ENCODE measurements at places on chromosomes 4 and X.

DNA sequence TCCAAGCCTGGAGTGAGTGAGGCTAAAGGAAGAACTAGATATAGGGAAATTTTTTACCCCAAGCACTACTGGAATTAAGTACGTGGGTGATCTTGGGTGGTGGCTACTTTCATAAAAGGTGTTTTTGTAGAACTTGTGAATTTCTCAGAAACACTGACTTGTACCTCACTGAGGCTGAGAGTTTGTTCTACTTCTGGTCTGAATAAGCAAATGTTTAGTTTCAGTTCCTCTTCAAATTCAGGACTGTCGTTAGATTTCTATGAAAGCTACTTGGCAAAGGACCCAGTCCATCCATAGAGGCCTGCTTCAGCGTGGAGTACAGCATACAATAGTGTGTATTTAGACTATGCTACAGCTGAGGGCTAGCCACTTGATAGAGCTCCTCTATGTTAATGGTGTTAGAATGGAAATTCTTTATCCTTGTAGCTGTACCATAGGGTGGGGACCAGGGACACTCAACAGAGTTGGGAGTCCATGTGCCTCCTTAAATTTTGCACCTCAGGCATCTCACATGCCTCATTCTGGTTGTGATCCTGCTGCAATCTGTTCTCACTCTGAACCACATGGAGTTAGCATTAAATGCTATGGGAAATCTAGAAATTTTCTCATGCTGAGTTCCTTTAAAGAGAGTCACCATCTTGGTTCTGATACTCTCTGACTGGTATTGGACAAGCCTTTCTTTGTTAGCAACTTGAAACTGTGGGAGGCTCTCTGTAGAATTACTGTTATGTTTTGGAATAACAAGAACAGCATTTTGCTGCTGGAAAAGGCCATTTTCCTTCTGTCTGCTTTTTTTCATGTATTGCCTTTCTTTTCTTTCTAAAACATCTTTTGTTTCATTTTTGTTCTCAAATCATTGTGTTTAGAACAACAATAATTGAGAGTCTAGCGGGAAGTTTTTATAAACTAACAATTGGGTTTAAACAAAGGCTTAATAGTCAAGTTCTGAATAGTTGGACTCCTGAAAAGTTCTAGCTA lies 86.8 kb downstream of the PDGFRA start:
- no peak overlapping the region for H3K27ac ChIP-seq
- no peaks in the 10 kb centered on the region for H3K4me1 ChIP-seq
- DNase-seq: no peak
- no peaks in the 10 kb centered on the region for H3K27me3 ChIP-seq
- H3K36me3 ChIP-seq: no peaks in the 10 kb centered on the region

- H3K4me1 ChIP-seq: peaks cover 51% of the 10 kb centered on the region
- H3K27ac ChIP-seq: peak overlapping the region; percentile 84
- H3K36me3 ChIP-seq: peaks cover 14% of the 10 kb centered on the region
Measured at GRCh38 chr4:99893839-99894160, 427 bp downstream of the LAMTOR3 start.

- H3K36me3 ChIP-seq: no peaks in the 10 kb centered on the region
- H3K4me1 ChIP-seq: no peaks in the 10 kb centered on the region
- no peak for DNase-seq
- H3K27ac ChIP-seq: no peak overlapping the region
Measured at GRCh38 chr4:30402276-30402675, 317.9 kb upstream of the PCDH7 start.

GRCh38 chrX:40938423-40938822 lies 146.8 kb upstream of the USP9X start:
- no peak overlapping the region for H3K4me3 ChIP-seq
- no peak overlapping the region for H3K27ac ChIP-seq
- H3K4me1 ChIP-seq: peaks cover 10% of the 10 kb centered on the region
- no peaks in the 10 kb centered on the region for H3K36me3 ChIP-seq
- no peak for DNase-seq
- H3K27me3 ChIP-seq: no peaks in the 10 kb centered on the region

All from esophagus muscularis mucosa (tissue), 4 donors.